ENCODE measurements at places on chromosomes 11 and 22.

- no peak for DNase-seq
These were observed 60.8 kb downstream of the OTOG start for GRCh38 chr11:17607591-17608570.

- no peak for DNase-seq
These were observed 48.9 kb upstream of the CDON start for GRCh38 chr11:126111458-126112116.

DNA sequence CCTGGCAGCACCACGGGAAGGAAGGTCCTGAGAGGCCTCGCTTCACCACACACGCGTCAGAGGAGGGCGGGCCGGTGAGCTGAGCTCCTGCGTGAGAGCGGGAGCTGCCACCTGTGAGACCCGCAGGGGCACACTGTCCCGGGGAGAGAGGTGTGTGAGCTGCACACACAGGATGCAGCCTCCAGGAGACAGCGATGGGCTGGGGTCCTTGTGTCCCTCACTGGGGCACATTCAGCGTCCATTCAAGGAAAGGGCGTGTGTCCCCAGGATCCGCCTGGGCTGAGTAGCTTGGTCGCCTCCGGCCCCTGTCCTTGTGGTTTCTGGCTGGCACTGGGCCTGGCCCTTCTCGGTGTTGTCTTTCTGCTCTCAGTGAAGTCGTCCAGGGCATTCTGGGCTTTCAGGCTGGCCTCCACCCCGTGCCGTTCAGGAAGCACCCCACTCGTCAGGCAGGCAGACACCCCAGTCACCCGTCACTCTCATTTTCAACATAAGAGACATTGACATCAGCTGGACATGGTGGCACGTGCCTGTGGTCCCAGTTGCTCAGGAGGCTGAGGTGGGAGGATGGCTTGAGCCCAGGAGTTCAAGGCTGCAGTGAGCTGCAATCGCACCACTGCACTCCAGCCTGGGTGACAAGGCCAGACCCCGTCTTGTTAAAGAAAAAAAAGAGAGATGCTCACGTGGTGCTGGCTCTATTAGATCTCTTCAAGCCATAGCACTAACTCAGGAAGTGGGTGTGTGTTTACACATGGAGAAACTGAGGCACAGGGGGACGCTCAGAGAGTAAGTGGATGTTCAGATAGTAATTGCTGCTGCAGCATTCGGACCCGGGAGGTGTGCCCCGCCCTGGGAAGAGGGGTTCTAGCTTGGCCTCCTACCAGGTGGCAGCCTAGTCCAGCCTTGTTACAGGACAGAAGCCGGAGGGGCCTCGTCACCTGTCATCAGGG lies 1081.6 kb downstream of the BRD1 start:
- DNase-seq, result no peak

DNA sequence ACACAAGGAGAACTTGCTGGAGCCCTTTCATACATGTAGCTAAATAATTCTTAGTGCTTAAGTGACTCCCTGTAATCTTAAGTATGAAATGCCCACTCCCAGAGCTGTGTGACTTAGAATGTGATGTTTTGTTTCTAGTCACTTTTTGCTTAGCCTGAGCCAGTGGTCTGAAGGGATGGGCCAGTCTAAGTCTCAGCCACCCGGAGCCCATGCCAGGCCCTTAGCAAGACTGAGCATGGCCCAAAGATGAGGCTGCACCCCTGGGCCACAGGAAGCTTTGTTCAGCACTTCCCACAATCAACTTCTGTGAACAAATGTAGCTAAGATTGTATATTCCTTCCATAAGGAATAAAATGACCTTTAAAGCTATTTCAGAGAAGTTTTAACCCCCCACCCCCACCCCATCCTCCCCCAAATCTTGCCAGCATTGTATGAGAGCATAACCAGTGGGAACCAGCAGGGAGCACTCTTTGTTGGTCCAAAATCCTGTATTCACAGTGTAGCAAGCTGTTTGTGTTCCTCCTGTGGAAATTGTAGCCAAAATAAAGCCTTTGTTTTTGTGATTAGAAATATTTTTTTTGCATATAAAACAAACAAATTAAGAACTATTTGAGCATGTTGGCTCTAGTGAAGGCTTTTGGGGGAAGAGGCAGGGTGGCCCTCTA lies 73.8 kb upstream of the GAL start:
- DNase-seq, result no peak

DNA sequence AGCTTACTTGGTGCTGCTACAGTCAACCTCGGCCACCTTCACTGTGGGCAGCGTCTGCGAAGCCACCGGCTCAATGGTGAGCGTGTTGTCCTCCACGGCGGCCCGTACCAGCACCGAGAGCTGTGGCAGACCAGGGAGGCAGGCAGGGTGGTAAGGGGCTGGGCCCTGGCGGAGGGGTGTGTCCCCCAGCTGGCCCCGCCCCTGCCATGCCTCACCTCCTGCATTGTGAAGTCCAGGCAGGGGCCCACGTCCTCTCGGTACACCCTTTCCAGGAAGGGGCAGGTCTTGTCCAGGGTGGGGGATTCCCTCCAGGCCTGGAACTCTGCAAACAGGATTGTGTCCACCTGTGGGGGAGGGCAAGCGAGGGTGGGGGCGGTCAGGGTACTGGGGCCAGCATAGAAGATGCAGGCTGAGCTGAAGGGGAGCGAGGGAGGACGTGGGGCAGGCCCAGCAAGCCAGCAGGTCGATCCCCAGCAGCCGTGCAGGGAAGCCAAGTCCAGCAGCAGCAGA lies 12.8 kb downstream of the RAB3IL1 start:
- DNase-seq, result peak; percentile 39

DNA sequence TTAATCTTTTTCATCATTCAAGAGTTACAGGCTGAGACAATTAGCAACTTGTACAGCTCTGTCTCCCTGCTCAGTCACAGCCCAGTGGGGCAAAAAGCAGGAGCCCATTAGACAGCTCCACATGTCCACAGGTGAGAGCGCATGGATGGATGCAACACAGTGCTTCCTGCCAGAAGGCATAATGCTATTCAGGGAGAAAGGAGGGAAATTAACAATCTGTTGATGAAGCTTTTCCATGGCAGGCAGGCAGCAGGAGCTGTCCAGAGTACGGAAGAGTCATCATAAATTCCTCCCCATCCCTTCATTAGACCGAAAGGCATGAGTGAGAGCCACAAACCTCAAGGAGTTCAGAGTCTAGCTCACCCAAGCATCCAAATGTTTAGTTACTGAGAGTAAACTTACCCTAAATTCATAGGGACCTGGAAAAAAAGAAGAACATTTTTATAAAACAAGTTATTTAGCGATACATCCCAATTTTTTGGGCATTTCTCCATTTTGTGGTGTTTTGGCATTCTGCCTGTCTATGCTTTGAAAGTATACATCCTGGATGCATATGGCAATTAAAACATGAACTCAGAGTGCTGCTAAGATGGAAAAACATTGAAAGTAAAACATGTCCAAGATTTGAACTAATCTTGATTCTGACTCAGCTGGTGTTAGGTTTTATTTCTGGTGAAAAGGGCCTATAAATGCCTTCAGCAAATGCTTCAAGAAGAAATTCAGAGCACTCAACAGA lies 428.1 kb downstream of the OPCML start:
- DNase-seq, result no peak

- DNase-seq, result no peak
These were observed 128.4 kb downstream of the CCDC81 start for GRCh38 chr11:86503131-86503530.

GRCh38 chr11:38009932-38010331 lies 1411.9 kb upstream of the RAG2 start:
- DNase-seq, result no peak

DNA sequence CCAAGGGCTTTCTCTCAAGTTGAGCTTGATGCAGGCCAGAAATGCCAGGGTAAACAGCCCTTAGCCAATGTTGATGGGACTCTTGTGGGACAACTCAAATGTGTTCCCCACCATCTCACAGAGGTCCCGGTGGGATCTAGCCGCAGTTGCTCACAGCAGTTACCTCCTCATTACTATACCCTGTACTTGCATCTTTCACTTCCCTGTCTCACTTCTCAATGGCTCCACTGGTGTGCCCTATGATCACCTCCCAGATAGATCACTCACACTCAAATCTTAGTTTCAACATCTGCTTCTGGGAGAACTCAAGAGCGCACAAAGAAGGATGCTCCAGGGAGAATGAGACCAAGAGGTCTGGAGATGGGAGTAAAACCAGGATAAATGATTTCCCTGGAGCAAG lies 47.0 kb downstream of the RCN1 start:
- no peak for DNase-seq

GRCh38 chr11:59918480-59918879 lies 19.8 kb upstream of the OOSP1 start:
- DNase-seq, result no peak

GRCh38 chr11:35464308-35464707 lies 45.0 kb upstream of the SLC1A2 start:
- peak; percentile 3 for DNase-seq

GRCh38 chr22:37186228-37186996 lies 1.6 kb downstream of the C1QTNF6 start:
- DNase-seq, result peak; percentile 59

- DNase-seq, result no peak
These were observed 15.2 kb downstream of the NRIP3 start for GRCh38 chr11:8988329-8989234.

GRCh38 chr11:27244900-27245299 lies 118.1 kb downstream of the CCDC34 start:
- no peak for DNase-seq

DNA sequence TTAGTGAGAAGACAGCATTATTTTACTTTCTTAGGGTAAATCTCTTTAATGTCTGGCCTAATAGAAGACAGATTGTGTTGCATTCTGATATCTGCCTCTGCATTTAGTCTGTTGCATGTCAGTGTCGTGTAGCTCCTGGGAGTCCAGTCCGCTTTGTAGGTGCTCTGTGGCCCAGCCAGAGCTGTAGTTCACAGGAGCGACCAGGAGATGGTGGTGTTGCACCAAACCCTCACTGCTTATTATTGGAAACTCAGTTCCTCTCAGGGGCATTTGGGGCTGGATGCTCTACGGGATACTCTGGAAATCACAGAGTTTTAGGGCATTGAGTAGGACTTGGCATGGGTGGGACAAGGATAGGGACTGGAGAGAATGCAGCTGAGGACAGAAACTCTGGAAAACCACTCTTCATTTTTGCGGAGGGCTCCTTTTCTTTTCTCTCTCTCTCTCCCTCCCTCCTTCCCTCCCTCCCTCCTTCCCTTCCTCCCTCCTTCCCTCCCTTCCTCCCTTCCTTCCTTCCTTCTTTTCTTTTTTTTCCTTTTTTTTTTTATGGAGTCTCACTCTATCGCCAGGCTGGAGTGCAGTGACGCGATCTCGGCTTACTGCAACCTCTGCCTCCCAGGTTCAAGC lies 21.7 kb downstream of the MIAT start:
- peak; percentile 80 for DNase-seq

GRCh38 chr11:73152086-73152853 lies 10.2 kb upstream of the FCHSD2 start:
- DNase-seq, result no peak

DNA sequence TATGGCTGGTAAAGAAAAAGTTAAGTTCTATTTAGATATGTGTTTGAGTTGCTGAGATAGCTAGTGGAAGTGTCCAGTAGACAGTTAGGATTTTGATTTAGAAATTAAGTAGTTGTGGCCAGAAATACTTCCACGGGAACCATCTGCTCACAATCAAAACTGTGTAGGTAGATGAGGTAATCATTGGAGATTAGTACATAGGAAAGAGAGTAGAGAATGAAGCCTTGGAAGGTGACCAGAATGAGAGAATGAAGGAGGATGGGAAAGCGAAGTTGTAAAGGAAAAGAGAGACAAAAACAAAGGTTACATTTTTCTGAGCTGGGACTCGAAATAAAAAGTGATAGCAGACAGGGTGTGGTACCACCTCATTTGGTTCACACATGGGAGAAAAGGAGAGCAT lies 296.9 kb upstream of the SORL1-AS1 start:
- DNase-seq, result no peak

- DNase-seq, result no peak
These were observed 2237.8 kb downstream of the LRRC4C start for GRCh38 chr11:39221550-39222138.

- DNase-seq, result no peak
These were observed 8.0 kb downstream of the PHRF1 start for GRCh38 chr11:584287-584686.

GRCh38 chr11:15805726-15806125 lies 550.6 kb downstream of the SOX6 start:
- DNase-seq, result no peak

- DNase-seq, result no peak
These were observed 10.5 kb downstream of the IGF2 start for GRCh38 chr11:2128511-2129307.

- DNase-seq, result peak; percentile 37
These were observed 39.0 kb upstream of the MMP20 start for GRCh38 chr11:102664001-102664752.

DNA sequence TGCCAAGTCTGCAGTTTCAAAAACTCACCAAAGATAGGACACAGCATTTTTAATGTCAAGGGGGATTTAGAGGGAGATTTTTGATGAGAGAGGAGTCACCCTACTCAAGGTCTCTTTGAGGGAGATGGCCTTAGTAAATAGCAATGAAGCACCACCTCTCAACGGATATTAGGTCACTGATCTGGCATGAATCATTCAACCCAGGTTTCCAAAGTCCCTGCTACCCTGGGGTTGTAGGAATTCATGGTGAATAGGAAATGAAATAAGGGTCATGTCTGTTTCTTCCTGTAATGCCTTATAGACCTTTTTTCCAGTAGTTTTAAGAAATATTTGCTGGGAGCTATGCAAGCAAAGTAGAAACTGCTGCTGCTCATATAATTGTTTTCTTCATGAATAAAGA lies 2154.9 kb downstream of the LRRC4C start:
- DNase-seq, result no peak

- peak; percentile 37 for DNase-seq
These were observed 229.8 kb downstream of the BLID start for GRCh38 chr11:121886005-121886734.

DNA sequence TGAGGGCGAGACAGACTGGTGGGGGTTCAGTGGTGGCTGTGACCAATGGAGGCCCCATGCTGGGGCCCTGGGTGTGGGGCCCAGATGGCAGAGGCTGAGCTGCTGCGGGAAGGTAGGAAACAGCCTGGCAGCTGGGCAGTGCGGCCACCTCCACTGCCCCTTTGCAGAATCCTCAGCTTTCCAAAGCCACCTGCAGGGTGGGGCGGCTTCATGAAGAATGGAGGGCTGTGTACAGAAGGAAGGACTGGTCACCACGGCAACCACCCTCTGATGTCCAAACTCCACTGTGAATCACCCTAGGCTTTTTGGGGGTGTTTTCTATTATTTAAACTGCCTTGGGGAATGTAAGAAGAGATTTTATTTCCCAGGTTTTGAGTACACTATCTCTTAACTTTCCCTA lies 166.3 kb upstream of the NAV2 start:
- DNase-seq, result no peak

DNA sequence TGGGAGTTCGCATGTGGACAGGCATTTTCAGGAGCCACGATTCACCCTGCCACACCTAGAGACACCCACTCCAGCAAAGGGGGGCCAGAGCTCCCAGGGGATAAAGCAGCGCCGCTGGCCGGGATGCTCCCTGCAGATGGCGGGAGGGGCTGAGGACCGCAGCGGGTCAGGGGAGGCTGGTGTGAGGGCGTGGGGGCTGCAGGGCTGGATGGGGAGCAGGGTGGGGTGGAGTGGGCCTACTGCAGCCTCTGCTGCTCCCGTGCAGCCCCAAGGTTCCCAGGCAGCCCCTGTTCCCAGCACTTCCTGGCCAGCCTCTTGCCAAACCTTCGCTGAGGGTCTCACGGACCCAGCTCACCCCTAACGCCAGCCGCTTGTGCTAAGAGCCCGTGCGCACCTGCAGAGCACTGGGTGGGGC lies 13.0 kb downstream of the MUC5B start:
- no peak for DNase-seq

GRCh38 chr22:31550871-31551370 lies 54.6 kb downstream of the SFI1 start:
- peak; percentile 44 for DNase-seq

GRCh38 chr22:31269892-31270579 lies 22.3 kb downstream of the PIK3IP1 start:
- DNase-seq, result no peak

Measured in NCI-H82 (cell line).